ENCODE measurements at places on chromosomes 3 and 15. TPM values are rescaled to one million over a fixed set of nuclear protein-coding genes. Genes with fewer than 3 reads are reported as not detected.
A peak's percentile ranks its signal among the peaks of the same experiment; 100 is the strongest.

GRCh38 chr15:62752657-62753517 lies 289.7 kb upstream of the TPM1 start:
- no peak for DNase-seq

DNA sequence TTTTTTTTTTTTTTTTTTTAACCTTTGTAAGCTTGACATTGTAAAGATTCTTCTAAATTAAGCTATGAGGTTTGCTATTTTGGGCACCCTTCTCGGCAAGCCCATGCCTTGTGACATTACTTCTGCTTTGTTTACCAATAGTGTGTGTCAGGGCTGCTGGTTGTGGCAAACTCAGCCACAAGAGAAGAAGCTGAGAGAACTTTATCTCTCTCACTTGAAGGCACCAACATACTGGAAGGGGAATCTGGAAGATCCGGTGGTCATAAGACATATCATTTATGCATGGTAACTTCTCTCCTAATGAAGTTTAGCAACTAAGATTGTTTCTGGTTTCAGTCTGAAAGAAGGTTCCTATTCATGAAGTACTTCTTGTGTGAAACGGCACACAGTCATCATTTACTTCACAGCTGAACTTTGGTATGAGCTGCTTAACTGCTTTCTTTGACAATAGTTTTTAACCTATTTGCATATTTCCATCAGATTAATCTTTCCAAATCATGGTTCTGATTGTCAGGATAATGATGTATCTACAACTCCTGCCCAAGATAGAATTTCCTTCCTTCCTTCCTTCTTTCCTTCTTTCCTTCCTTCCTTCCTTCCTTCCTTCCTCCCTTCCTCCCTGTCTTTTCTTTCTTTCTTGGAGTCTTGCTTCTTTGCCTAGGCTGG lies 189.3 kb downstream of the NFKBIZ start:
- no peak for DNase-seq

Gene MESP2
- 0.20 TPM for total RNA-seq

- no peak for DNase-seq
Measured at GRCh38 chr15:75573648-75574384, 5.3 kb downstream of the PTPN9 start.

DNA sequence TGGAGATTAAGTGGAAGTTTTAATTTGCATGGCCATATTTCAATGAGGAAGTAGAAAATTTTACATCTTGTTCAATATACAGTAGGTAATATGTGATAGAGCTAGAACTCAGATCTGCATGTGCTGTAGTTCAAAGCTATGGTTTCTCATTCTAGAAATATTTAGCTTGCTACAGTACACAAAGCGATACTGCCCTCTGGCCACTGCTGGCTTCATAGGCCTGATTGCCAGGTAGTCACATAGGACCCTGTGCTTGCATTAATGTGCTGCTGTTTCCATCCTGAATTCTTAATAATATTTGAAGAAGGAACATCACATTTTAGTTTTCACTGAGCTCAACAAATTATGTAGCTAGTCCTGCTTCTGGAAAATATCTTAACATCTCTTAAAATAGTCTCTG lies 87.0 kb downstream of the PLSCR2 start:
- DNase-seq = no peak

Gene REC114
- total RNA-seq = 0.84 TPM

- DNase-seq = no peak
Measured at GRCh38 chr3:28743831-28744230, 395.2 kb upstream of the AZI2 start.

Gene TLR9
- total RNA-seq = 0.17 TPM

DNA sequence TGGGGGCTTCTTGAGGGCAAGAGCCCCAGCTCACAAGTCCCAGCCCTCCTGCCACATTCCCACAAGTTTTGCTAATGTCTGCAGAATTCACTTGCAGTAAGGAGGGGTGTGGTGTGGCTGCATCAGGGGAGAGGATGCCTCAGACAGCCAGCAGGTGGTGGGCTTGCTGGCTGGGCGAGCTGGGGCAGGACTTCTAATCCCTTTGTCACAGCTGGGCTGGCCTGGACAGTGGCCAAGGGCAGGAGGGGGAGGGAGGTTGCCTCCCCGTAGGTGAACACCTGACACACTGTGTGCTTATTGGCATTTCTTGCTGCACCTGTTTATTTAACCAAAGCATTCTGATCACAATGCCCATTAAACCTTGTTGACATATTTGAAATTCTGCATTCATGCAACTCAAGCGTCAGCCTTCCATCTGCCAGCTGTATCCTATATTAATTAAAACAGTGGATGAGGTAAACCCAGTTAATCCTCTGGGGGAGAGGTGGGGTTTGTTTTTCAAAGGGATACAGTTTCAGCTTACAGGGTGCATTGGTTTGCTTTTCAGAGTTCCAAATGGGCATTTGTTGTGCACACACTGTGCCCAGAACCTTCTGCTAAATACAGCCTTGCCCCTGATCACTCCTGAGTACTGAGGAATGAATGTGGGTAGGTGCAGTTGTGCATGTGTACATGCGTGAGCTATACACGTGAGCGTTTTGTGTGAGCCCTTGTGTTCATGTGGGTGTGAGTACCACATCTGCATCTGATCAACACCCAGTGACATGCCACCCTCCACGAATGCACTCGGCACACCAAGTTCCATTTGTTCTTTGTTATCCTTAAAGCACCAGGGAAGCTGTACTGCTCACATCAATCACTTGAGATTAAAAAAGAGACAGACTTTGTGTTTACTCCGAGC lies 268.7 kb downstream of the XXYLT1 start:
- peak; percentile 80 for DNase-seq

Gene CMTM8
- 3.8 TPM for total RNA-seq

DNA sequence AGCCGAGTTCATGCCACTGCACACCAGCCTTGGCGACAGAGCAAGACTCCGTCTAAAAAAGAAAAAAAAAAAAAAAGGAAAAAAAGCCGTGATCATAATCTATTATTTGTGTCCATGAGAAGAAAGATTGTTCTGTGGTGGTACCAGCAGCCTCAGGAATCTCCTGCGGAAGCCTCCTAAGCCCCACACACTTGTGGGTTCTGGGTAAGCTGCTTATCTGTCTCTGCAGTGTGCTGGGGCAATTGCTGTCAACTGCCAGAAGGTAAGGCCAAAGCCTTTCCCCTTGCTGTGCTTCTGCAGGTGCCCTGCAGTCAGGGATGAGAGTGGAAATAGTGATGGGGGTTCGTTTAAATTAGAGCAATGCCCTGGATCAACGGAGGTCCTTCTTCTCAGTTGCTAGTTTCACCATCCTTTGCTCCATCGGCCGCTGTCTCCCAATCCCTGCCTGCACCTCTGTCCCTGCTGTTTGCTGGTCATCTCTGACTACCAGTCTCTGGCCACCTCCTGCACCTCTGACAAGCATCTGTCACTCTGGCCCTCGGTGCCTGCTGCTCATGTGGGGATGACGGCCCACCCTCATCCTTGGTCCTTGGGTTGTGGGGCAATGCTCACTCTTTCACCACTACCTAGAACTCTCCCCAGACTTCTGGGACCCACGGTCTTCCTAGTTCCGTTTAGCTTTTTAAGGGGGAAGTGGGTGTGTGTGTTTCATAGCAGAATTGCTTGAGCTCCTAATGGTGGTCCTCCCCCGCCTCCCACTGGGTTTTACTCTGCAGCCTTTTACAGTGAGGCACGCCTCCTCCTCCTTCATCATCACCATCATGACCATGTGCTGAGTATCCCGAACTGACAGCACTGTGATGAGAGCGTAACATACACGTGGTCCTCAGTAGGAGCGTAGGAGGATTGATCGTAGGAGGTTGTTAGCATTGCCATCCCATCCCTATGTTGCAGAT lies 25.5 kb downstream of the CHRD start:
- no peak for DNase-seq

Gene COLQ
- total RNA-seq = 0.99 TPM

Data from left ventricle myocardium superior (tissue), 1 donor.